ENCODE measurements at places on chromosomes 1 and 21. TPM values are rescaled to one million over a fixed set of nuclear protein-coding genes. Genes with fewer than 3 reads are reported as not detected.

The RIIAD1 gene
- not detected for polyA plus RNA-seq

DNA sequence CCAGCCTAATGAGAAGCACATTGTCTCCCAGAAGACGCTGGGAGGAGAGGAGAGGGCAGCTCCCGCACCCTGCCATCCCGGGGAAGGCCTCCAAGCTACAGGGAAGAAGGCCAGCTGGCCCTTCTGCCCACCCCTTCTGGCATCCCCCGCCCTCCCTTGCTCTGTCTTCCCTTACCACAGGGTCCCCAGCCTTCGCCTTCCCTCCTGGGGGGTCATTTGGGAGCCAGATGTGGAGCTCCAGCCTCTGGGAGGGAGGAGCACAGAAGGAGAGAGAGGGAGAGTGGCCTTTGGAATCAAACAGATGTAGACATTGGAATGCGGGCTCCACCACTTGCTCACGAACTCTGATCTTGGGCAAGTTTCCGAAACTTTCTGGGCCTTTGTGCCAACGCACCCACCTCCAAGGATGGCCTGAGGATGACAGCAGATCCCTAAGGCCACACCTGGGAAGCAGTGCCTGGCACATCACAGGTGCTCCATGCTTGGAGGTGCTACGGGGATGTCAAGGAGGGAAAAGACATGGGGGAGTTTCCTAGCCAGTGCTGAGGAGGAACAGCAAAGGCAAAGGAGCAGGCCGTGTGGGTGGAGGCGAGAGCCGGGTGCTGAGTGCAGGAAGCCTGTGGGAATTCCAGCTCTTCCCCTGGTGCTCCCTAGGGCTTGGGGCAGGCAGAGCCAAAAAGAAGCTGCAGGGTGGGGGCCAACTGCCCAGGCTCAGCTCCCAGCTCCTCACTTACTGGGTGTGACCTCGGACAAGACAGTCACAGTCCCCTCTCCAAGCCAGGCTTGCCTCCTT, 23.1 kb upstream of the RSPO1 start:
- H3K4me1 ChIP-seq, result peaks cover 18% of the 10 kb centered on the region
- H3K27me3 ChIP-seq, result peaks cover 3% of the 10 kb centered on the region
- no peak overlapping the region for H3K4me3 ChIP-seq
- no peaks in the 10 kb centered on the region for H3K36me3 ChIP-seq
- DNase-seq, result no peak

The CFHR3 gene
- 0.20 TPM for polyA plus RNA-seq

GRCh38 chr1:41719590-41719989, 199.1 kb downstream of the HIVEP3 start:
- no peaks in the 10 kb centered on the region for H3K27me3 ChIP-seq
- no peak overlapping the region for H3K27ac ChIP-seq
- no peak overlapping the region for H3K4me3 ChIP-seq
- H3K4me1 ChIP-seq, result no peaks in the 10 kb centered on the region
- no peaks in the 10 kb centered on the region for H3K36me3 ChIP-seq

GRCh38 chr1:118905196-118905595, 82.9 kb downstream of the TBX15 start:
- no peak overlapping the region for H3K4me3 ChIP-seq
- H3K27ac ChIP-seq, result no peak overlapping the region
- H3K27me3 ChIP-seq, result no peaks in the 10 kb centered on the region
- H3K4me1 ChIP-seq, result no peaks in the 10 kb centered on the region

Measured in H1 (cell line).